Fibroblast of lung (primary cell): ENCODE measurements at places on chromosomes 1 and 21.

DNA sequence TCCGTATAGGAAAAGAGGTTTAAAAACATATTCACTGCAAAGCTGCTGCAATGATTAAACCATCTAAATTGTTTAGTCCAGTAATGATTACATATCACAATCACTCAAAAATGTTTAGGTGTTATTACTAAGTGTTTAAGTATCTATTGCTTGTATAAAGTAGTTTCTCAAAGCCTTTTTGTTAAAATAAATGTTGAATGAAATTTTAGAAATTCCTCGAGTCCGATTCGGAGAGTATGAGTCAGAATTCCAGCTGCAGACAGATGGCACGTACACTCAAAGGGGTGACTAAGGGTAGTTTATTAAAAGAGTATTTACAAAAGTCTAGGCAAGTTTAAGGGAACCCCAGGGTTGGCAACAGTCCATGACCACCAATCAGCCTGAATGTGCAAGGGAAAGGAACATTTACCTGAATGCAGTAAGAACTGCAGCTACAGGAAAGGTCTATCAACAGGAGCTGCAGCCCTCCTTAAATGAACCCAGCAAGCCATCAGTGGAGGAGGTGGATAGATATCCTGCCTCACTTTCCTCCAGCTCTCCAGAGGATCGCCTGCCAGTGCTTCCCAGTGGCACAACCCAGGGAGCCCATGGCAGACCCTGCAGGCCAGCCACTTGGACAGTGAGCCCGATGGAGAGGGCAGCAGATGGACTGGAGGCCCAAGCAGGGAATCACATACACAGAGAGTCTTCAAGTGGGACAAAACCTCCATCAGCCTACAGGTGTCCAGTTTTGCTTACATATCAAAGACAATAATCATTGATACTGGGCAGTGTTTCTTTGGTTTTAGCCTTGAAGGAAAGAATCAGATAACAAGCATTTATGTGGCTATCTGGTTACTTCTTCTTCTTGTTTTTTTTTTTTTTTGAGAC is 92.1 kb upstream of the SLC44A3 start:
- peak; percentile 97 for DNase-seq

DNA sequence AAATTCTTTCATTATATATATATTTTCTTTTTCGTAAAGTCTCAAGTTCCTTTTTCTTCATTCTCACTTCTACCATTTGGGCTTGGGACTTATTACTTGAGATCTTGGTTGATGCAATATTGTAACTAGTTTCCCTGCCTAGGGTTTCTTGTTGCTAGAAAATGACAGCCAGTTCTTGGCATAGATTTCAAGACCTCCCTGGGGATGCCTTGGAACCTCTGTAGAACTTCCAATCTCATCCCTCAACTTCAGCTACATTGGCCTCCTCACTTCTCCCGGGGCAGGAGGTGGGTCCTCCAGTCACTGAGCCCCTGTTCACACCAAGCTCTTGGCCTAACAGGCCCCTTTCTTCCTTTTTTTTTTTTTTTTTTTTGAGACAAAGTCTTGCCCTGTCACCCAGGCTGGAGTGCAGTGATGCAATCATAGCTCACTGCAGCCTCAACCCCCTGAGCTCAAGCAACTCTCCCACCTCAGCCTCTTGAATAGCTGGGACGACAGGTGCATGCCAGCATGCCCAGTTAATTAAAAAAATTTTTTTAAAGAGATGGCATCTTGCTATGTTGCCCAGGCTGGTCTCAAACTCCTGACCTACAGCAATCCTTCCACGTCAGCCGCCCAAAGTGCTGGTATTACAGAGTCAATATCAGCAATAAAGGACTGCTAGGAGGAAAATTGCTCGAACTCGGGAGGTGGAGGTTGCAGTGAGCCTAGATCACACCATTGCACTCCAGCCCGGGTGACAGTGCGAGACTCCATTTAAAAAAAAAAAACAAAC is 33.1 kb downstream of the MAP3K7CL start:
- DNase-seq, result no peak

GRCh38 chr1:21262293-21263051 is 27.8 kb downstream of the ECE1 start:
- DNase-seq, result peak; percentile 96

DNA sequence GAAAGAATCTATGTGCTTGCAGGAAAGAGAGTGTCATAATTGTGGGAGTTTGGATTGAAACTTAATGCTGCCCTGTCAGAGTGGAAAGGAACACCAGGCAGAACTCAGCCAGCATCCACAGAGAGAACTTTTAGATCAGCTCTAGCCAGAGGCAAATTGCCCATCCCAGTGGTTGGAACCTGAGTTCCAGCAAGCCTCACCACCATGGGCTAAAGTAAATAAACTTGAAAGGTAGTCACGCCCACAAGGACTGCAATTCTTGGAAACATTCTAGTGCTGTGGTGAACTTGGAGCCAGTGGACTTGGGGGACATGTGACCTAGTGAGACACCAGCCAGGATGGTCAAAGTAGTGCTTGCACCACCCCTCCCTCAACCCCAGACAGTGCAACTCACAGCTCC is 571.6 kb downstream of the LRRIQ3 start:
- no peak for DNase-seq

DNA sequence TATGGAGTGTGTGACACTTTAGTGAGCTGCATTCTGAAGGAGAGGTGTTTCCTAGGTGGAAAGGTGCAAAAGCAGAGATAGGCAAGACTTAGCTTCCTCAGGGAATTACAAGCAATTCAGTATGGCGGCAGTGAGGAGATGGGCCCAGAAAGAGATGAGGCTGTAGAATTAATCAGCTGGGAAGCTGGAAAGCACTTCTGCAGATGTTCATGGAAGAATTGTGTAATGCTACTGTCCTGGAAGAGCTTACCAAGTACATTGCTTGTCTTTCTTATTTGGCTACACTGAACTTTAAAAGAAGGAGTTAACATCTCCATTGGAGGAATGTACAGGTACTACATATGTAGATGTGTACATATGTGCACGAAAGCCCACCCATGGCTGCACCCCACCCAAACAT is 103.7 kb upstream of the DPT start:
- DNase-seq, result no peak

- DNase-seq, result no peak
Measured at GRCh38 chr21:46397211-46397905, 61.3 kb upstream of the DIP2A start.

GRCh38 chr1:63968663-63969440 is 195.0 kb downstream of the ROR1 start:
- DNase-seq, result peak; percentile 86

DNA sequence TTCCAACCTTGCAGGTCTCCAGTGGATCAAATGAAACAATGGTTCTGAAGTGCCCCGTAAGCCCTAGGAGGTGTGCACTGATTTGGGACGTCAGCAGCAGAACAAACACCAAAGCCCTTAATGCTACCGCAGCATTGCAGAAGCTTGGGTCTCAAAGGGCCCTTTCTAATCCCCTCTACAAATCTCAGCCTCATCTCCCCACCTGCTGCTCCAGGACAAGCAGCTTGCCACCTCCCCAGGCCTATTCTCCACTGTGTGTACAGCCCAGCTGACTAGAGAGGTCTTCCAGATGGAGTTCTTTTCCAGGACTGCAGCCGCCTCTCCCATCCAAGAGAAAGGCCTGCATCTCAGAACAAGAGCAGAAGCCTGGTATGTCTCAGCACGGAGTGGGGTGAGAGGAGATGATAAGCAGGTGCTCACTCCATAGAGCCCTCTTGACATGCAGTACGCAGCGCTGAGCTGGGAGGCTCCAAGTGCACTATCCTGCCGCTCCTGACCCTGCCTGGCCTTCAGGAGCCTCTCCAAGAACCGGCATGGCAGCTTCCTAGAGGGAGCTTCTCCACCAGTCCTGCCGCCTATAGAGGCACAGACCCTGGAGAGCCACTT is 46.3 kb downstream of the MRPL37 start:
- no peak for DNase-seq

- no peak for DNase-seq
Measured at GRCh38 chr1:4965346-4966075, 311.1 kb downstream of the AJAP1 start.

- DNase-seq, result no peak
Measured at GRCh38 chr1:84769636-84770035, 79.4 kb upstream of the SSX2IP start.

- DNase-seq, result no peak
Measured at GRCh38 chr21:42389449-42389835, 6.4 kb downstream of the TMPRSS3 start.

DNA sequence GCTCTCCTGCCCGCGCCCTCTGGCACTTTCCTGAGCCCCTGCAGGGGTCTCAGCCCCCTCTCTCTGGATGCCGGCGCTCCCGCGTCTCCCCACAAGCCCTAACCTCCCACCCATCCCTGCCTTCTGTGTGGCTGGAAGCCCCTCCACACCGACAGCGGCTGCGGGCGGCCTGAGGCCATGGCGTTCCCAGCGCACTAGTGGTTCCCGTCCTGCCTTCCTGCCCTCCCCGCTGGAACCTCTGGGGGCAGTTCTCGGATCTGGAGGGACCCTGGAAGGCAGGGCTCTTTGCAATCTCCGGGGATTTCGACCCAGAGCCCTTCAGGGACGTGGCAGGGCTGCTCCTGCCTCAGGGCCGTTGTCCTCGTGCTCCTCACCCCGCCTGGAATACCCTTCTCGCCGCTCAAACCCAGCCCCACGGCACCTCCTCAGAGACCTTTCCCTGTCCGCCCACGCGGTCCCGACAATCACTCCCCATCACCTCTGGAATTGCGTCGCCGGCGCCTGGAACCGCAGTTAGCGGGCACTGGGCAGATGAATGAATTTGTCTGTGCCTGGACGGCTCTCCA is 493 bp upstream of the ESPN start:
- DNase-seq, result no peak

DNA sequence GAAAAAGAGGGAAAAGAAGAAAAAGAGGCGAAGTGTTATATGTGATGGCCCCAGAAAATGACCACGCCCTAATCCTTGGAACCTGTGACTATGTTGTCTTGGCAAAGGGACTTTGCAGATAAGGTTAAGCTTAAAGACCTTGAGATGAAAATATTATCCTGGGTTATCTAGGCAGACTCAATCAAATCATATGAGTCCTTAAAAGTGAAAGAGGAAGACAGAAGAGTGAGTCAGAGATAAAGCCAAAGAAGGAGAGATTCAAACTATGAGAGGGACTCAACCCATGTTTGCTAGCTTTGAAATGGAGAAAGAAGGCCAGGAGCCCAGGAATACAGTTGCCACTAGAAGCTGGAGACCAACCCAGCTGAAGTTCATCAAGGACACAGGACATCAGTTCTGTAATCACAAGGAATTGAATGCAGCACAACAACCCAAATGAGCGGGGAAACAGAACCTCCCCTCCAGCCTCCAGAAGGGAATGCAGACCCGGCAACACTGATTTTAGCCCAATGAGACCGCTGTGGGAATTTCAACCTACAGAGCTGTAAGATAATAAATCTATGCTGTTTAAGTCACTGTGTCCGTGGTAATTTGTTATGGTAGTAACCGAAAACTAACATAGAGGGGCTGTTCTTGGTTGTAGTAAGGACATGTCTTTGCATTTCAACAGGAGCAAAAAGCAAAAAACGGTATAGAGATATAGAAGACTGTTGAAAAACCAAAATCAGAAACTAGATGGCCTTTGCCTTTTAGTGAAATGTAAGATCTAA is 4.2 kb upstream of the RGS8 start:
- no peak for DNase-seq

DNA sequence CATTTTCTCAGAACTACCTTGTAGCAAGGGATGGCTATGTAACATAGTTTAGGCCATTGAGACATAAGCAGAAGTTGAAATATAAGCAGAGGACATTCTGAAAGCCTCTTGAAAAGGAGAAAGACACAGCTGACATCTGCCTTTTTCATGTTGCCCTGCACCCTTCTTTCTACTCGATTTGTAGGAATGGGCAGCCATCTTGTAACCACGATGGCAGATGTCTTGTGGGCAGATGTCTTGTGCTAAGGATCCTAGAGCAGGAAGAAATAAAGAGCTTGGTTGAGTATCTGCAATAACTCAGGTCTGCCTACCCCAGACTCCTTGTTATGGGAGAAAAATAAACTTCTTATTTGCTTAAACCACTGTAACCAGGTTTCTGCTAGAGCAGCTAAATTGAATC is 351.0 kb downstream of the PDE4B start:
- DNase-seq, result no peak

DNA sequence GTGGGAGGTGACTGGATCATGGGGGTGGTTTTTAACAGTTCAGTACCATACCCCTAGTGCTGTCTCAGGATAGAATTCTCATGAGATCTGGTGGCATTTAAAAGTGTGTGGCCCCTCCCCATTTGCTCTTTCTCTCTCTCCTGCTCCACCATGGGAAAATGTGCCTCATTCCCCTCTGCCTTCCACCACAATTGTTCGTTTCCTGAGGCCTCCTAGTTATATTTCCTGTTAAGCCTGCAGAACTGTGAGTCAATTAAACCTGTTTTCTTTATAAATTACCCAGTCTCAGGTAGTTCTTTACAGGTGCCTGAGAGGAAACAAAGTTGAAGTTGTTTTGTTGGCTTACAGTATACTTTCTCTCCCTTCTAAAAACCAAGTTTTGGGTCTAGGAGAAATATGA is 23.1 kb upstream of the SLC22A15 start:
- no peak for DNase-seq

- DNase-seq, result peak; percentile 90
Measured at GRCh38 chr1:172779491-172779890, 120.6 kb downstream of the FASLG start.

DNA sequence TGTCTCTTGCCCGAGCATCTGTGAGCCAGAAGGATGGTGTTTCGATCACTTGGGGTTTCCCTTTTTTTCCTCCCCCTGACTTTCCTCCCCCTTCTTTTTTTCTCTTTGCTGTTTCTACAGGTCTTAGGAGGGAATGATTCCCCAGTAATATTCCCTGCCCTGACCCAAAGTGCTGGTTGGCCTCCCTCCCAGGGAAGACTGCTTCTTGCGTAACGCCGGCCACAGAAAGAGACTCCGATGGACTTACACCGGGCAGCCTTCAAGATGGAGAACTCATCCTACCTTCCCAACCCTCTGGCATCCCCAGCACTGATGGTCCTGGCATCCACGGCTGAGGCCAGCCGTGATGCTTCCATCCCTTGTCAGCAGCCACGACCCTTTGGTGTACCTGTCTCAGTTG is 6.8 kb downstream of the RNF220 start:
- DNase-seq, result no peak

DNA sequence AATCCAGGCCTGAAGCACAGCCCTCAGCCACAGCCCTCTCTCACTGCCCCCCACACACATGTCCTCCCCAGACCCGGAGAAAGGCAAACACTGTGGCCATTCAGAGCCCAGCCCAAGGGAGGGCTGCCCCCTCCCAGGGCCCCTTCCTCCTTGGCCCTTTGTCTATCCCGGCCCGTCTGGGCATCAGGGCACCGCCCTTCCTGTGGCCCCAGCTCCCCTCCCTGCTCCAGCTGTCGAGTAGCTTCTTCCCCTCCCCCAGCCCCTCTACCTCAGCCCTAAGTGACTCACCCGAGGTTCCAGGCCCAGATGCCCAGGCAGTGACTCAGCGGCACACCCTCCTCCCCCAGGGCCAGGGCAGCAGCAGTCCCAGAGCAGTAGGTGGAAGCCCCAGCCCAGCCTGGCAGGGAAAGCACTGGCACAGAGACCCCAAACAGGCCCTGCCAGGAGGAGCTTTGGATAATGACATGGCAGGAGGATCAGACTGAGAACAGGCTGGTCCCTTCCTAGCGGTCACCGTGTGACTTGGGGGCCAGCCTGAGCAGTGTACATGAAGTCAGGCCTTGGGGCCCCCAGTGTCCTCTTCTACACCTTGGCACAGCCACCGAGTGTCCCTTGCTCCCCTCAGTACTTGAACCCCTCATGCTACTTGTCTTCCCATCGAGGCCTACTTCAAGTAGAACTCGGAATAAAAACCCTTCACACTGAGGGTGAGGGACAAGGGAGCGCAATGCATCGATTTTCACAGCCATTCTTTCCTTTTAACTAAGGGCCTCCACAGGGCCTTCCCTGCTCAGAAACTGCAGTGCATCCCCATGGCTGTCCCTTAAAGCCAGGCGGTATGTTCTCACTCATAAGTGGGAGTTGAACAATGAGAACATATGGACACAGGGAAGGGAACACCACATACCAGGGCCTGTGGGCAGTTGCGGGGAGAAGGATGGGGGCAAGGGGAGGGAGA is 1.0 kb upstream of the S100A2 start:
- DNase-seq, result peak; percentile 99
